NCI-H2171 (cell line): ENCODE measurements at places on chromosomes 6 and 20.
A peak's percentile ranks its signal among the peaks of the same experiment; 100 is the strongest.

DNA sequence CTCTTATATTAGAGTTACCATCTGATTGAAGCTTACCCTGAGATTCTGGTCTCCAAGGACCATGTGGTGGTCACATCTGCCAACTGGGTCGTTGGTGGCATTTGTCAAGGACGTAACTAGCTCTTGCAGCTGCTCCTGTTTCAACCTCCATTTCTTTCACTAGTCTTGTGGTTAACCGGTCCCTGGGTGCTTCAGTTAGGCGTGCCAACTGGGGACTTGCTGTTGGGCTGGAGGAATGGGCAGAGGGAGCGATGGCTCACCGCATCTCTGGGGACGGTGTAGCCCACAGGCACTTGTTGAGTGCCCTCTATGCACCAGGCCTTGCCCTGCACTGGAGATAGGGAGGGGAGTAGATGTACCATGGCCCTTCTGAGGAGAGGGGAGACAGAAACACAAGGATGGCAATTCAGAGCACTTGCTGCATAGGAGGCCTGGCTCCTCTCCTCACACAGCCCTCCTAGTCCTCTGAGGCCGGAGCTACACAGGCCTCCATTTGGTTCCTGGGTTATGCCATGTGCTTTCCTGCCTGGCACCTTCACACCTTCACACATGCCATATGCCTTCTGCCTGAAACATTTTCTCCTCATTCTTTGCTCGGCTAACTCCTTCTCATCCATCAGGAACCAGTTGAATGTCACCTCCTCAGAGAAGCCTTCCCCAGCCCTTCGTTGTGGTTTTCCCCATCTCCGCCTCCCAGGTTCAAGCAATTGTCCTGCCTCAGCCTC lies 20.0 kb upstream of the ASXL1 start:
- no peak for DNase-seq

DNA sequence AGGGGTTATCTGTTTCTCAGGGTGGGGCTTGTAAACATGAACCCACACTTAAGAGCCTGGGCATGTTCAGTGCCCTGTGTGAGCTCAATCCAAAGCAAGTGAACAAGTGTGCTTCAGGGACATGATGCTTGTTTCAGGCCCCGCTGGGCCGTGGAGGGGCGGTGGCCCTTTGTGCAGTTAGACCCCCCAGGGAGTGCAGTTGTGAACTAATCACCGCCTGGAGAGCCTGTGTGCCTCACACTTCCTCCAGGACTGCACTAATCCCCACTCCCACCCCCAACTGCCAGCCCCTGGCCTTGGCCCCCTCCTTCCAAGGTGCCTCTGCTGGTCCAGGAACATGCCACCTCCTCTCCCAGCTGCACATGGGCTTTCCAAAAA lies 58.1 kb downstream of the RREB1 start:
- no peak for DNase-seq

DNA sequence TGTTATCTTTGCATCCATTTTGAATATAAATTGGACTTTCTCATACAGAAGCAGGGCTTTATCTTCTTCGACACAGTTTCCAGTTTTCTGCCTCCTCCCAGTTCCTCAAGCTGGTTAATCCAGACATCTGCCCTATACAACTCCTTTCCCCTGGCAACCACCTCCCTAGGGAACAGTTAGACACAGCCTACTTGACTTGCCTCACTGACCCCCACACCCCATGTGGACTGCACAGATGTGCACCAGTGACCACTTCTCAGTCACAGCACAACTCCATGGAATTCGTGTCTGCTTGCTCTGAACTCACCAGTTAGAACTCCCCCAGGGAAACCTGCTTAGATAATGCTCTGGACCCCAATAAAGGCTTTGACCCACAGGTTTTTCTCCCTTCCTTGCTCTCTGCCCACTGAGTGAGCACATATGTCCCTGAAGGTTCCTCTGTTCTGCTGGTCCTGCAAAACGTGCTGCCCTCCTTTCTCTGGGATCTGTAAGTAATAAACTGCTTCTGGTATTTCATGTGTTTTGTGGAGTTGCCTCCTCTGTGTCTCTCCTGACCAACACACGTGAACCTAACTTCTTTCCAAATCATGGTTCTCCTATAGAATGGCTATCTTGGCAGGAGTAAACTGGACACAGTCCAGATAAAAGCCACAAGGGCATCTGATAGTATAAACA lies 351.2 kb downstream of the CD83 start:
- no peak for DNase-seq

DNA sequence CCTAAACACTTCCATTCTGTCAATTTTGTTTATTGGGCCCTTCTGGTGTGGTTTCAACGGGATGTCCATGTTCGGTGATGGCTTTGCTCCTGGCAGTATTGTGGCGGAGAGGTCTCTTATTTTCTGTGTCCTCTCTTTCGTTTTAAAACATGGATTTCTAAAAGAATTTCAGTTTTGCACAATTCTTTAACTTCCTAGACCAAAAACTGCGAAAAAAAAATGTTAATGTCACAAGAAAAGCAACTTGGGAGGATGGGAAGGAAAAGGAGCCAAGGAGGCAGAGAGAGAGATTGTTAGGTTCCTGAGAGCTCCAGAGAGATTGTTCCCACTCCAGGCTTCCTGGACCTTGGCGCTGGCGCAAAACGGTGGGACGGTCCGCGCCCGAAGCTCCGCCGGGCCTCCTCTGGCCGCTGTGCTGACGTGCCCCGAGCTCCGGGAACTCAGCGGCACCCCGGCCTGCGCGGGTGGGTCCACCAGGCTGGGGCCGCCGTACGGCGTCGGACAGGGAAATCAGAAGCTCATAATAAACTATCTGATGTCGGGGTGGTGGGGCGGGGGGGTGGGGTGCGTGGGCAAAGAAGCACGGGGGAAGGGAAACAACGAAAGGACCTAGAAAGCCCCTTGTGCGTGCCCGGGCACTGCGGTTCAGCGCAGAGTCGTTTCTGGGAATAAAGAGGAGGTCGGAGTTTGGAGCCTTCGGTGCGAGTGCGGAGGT lies 951 bp upstream of the OLIG3 start:
- DNase-seq = no peak

DNA sequence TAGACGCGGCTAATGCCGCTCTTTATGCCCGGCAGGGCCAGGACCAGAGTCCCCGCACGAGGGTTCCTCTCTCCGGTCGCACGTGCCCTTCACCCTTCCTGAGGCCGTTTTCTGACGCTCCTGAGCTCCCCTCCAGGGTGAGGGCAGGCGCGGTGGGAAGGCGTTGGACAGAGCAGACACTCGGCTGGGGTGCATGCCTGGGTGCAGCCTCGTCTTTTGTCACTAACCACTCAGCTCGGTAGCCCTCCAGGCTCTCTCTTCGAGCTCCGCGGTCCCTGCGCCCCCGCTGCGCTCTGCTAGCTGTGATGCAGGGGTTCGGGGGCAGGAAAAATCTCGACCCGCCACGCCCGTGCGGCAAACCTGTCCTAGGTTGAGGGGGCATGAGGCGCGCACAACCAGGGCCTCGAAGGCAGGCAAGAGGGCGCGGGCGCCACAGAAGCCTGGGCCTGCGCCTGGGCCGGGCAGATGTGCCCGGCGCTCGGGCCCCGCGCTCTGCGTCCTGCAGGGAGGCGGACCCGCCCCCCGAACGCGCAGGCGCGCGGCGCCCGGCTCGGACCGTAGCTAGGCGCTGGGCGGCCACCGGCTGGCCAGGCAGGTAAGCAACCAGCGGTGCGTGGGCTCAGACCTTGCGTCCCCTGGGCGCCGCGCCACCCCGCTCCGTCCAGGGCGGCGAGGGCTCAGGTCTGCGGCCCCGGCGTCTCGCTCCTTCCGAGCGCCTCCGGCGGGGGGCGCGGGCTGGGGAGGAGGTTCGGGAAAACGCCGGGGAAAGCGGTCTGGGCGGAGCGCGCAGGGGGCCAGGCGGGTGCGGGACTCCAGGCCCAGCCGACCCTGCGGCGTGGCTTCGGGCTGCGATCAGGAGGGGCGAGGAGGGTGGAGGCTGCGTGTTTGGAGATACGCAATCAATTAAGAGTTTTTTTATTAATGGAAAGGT lies at the start of gene L3MBTL1:
Gene L3MBTL1, plus strand, starts transcription at position 548 of the 931 bp plus-strand sequence. CDS start 5,807 bp downstream, outside the sequence.
- DNase-seq = peak; percentile 20

DNA sequence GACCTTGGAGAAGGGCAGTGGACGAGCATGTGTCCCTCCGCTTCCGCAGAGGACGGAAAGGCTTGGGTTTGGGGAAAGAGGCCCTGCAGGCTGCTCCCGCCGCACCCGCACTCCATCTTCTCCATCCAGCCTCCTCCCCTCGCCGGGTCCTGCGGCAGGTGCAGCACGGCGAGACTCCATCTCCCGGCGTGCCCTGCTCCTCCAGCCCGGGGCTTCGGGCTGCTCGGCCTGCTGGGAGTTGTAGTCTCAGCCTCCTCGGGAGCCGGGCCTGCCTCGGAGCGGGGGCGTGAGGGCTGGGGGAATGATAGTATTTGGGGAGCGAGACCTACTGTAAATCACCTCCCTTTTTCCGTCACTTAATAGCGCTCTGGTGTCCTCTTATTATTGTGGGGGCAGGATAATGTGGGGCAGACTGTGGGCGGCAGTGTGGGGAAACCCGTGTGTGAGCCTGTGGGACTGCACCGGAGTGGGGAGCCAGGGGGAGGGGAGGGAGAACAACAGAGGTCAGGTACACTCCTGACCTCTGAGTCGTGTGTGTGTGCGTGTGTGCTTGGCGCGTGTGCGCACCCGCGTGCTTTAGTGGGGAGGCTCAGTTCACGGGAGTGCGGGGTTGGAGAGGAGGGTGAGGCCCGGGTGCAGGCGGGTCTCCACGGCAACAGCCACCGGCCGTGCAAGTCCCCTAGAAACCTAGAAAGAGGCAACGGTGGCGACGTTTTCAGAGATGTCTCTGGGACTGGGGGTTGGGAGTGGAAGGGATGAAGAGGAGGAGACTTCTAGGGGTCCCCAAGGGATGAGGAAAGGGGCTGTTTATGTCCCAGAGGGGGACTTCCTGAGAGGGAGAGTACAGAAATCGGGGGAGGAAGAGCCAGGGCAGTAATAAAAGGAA lies 4.1 kb downstream of the TTBK1 start:
- DNase-seq = peak; percentile 72

- peak; percentile 44 for DNase-seq
Measured at GRCh38 chr20:9359561-9360308, 154.7 kb upstream of the LAMP5 start.

- no peak for DNase-seq
Measured at GRCh38 chr6:113004054-113004453, 656.9 kb downstream of the RFPL4B start.

DNA sequence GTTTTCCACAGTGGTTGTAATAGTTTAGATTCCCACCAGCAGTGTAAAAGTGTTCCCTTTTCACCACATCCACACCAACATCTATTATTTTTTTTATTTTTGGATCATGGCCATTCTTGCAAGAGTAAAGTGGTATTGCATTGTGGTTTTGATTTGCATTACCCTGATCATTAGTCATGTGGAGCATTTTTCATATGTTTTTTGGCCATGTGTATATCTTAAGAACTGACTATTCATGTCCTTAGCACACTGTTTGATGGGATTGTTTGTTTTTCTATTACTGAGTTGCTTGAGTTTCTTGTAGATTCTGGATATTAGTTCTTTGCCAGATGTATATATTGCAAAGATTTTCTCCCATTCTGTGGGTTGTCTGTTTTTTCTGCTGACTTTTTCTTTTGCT lies 820.1 kb downstream of the TENT5A start:
- no peak for DNase-seq

DNA sequence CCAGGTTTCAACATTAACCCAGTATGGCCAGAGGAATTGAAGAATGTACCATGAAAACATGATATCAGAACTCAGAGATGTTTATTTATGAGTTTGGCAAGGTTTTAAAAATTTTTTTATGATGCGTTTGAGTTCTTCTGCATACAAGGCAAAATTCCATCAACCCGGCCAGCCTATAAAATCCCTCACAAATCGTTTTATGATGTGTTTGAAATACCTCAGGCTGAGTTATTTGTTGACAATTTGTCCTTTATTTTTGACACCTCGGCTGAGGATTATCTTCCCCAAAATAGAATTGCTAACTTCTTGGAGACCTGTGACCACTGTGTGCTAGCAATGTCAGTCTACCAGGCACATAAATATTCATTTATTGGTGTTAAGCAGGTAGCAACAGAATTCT lies 91.9 kb upstream of the SLC24A3 start:
- DNase-seq = no peak

- no peak for DNase-seq
Measured at GRCh38 chr6:42118162-42119001, 24.0 kb downstream of the C6orf132 start.

DNA sequence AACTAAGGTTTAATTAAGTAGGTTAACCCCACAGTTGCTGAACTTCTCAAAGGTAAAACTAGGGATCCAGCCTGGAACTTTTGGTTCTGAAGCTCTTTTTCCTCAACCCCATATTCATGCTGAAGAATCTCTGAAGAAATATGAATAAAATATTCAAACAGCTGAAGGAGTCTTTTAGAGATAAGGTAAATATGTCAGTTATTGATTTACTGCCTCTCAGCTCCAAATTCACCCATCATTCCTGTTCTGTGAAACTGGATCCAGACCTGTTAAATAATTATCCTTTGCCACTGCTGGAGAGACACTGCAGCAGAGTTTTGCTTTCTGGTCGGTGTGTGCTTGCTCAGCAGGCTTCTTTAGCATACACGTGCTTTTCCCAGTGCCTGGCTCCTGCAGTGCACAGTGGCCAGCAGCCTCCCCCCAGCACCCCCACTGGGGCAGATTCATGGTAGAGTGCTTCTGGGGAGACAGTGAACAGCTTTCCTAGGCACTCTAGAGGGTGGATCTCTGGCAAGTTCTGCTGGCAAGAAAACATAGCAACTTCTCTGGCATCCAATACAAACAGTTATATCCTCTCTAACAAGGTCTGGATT lies 62.0 kb upstream of the BCLAF1 start:
- DNase-seq = no peak

DNA sequence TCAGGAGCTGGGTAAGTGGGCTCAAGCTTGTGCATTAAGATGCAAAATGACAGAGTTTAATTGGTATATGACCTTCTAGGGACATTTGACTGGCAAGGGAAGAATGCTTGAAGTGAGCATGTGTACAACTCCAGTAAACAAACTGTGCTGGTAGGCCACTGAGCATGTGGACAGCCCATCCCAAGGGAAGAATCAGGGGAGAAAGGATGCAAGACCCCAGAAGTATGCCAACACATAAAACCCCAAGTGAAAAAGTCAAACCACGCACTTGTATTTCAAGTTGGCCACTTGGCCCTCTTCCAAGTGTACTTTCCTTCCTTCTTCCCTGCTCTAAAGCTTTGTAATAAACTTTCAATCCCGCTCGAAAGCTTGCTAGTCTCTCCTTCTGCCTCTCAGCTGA lies 10.4 kb upstream of the THBD start:
- DNase-seq = no peak

DNA sequence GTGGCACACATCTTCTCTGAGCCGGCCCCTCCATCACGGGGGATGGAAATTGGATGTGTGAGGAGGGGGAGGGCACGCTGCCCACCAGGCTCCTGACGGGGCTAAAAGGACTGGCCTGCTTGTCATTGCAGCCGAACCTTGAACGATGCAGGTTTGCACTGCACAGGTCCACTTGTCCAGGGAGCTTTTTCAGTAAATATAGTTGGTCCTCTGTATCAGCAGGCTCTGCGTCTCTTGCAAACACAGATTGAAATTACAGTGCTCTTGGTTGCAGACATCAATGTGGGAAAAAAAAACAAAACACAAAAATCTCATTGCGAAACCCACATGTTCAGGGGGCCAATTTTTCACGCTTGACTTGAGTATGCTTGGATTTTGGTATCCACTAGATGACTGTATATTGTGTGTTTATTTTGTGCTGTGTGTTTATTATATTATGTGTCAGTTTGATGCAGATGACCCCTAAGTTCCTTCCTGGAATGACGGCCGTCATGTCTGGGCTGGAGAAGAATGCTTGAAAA lies 29.2 kb downstream of the ERMARD start:
- no peak for DNase-seq
